ENCODE measurements at places on chromosomes 7 and 10.

GRCh38 chr10:100684688-100685235, 60.6 kb upstream of the PAX2 start:
- DNase-seq, result no peak

DNA sequence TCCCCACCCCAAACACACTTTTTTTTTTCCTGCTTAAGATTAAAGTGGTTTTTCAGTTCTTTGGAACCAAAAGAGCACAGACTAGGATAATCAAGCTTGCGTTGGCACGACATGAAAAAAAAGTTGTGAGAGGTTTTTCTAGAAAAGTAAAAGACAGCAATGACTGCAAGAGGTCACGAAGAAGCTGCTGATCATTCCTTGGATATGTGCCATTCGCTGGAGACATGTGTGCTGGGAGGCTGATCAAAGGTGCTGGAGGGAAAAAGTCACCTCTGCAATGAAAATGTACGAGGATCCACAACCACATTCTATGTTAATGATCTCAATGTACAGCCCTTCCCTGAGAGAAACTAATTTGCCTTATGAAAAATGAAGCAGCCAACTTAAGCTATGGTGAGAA, 5.4 kb downstream of the AKR1B1 start:
- DNase-seq, result no peak

GRCh38 chr7:3283130-3283704, 17.8 kb upstream of the SDK1 start:
- DNase-seq, result no peak

DNA sequence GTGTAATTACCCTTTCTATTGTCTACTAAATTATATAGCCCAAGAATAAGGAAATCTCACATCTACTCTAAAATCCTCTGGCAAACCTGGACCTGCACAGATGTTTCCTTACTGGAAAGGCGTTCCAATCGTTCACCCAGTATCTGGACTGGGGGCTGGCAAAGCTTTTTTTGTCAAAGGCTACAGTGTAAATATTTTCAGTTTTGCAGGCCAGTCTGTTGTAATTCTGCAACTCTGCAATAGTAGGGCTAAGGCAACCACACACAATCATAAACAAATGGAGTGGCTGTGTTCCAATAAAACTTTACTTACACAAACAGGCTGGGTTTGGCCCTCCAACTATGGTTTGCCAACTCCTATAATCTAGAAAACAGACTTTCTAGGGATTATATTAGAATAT, 56.2 kb downstream of the GLI3 start:
- no peak for DNase-seq

- no peak for DNase-seq
These were observed 83.6 kb downstream of the FAM53B start for GRCh38 chr10:124660404-124661125.

DNA sequence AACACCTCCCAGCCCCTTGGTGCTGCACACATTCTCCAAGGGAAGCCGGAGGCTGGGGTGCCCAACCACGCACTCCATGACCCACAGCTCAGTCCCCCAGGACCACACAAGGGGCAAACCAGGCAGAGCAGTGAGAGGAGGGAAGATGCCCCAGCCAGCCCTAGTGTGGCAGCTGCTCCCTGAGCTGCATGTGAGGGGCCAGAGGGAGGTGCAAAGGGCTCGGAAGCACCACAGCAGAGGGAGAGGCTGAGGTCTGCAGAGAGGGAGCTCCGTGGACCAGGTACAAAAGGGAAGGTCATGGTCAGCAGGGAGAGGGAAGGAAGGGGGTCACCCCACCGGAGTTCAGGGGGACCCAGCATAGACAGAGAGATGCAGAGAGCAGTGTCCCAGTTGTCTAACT, 1.5 kb upstream of the CALML5 start:
- no peak for DNase-seq

DNA sequence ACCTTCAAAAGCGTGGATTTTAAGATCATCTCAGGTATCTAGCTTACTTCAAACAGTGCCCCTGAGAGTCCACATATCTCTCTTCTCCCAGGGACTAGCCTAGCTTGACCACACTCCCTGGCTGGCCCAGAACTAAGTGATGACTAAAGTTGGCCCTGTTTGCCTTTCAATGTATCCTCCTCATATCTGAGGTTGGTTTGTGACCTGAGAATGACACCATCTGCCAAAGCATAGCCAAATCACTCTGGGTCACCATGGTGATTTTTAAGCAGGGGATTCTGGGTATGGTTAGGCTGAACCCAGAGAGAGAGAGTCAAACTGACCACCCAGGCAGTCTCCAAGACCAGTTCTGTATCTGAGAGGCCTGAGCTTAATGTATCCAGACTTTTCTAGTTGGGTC, 16.2 kb downstream of the CNNM1 start:
- DNase-seq, result no peak

- DNase-seq, result no peak
These were observed 176.2 kb downstream of the PRKAG2 start for GRCh38 chr7:151700586-151701165.

- DNase-seq, result peak; percentile 81
These were observed 183.0 kb downstream of the RAPGEF5 start for GRCh38 chr7:22173685-22174573.

- DNase-seq, result peak; percentile 72
These were observed 18.7 kb downstream of the TAS2R40 start for GRCh38 chr7:143240291-143241168.

DNA sequence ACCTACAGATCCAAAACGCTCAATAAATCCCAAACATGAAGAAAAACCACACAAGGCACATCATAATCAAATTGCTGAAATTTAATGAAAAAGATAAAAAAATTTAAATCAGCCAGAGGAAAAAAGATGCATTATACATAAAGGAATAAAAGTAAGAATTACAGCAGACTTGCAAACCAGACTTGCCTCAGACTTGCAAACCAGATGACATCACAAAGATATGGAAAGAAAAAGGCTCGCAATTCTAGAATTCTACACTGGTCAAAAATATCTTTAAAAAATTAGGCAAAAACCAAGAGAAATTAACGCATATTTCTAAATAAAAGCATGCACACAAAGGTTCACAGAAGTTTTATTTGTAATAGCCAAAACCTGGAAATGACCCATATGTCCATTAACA, 188.0 kb upstream of the NAMPT start:
- DNase-seq, result no peak

DNA sequence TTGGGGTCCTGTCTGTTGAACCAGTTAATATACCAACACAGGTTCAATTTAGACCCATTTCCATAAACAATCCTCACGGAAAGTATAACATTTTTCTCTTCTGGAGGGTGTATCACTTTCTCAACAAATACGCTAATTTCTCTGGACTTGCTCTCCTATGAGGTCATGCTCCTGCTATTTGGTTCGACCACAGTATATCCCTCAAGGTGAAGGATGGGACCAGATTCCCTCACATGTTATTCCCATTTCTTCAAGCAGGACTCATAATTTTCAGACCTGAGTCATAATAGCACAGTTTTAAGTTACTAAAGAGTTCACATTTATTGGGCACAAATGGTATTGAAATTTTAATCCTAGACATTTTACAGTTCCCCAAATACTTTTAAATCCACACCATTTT, 57.2 kb downstream of the ADAM12 start:
- no peak for DNase-seq

DNA sequence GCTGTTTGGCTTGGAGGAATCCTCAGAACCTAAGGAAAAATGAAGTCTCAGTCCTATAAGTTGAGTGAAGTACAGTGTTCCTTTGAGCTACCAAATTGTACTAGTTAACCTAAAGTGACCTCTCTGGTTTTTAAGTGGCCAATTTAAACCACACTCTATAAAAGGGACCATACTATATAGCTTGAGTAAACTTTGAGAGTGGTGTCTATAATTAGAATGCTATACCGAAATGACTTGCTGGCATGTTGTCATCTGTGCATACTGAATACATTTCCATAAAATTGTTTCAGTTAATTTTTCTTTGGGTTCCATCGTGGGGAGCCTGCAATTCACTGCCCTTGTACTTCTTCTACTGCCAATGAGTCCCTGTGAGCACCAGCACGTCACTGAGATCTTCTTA, 151.1 kb downstream of the DKK1 start:
- no peak for DNase-seq

DNA sequence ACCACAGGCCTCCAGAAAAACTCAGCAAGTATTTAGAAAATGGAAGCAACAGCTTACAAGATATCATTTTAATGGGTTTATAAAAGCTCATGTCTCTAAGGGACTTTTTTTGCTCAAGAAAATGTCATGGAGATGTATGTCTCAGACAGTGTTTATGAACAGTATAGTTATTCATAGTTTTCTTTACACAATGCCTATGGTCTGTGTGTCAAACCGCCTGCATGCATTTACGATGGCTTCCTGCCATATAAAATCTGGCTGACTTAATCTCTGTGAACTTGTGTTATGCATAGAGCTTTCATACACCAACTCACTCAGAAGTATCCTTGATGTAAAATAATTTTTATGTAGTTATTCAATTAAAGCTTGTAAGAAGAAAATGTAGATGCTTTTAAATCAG, 1314.2 kb upstream of the LRRTM3 start:
- DNase-seq, result no peak

- no peak for DNase-seq
These were observed 547.1 kb upstream of the ANKRD30A start for GRCh38 chr10:36578306-36578705.

DNA sequence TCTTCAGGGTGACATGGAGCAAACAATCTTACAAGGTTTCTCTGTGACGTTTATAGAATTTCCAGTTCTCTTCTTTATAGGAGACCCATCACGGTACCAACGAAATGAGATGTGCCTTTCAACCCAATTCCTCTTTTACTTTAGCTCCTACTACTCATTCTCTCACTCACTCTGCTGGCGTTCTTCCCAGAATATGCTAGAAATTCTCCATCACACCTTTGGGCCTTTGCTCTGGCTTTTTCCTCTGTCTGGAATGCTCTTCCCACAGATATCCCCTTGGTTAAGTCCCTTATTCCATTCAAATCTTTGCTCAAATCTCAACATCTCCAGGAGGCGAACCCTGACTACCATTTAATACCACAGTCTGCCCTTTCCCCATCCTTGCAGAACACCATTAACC, 39.0 kb downstream of the SEMA3C start:
- DNase-seq, result no peak

- no peak for DNase-seq
These were observed 55.9 kb downstream of the SHH start for GRCh38 chr7:155756322-155756721.

GRCh38 chr10:4820804-4821401, 5.1 kb upstream of the AKR1E2 start:
- no peak for DNase-seq

GRCh38 chr7:158564663-158565035, 23.0 kb downstream of the PTPRN2 start:
- no peak for DNase-seq

DNA sequence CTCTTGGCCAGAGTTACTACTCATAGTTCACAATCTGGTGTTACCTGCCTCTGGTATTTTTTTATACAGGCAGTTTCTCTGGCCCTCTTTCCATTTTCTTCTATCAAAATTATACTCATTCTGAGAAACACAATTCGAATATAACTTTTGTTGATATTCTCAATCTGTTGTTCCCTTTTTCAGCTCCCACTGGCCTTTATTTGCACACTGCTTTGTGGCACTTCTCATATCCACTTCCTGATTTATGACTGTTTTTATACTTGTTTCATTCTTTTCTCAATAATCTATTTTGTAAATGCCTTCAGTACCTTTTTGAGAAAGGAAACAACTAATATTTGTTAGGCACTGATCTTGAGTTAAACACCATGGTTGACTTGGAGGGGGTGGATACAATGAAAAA, 93.8 kb upstream of the HDAC9 start:
- DNase-seq, result no peak

DNA sequence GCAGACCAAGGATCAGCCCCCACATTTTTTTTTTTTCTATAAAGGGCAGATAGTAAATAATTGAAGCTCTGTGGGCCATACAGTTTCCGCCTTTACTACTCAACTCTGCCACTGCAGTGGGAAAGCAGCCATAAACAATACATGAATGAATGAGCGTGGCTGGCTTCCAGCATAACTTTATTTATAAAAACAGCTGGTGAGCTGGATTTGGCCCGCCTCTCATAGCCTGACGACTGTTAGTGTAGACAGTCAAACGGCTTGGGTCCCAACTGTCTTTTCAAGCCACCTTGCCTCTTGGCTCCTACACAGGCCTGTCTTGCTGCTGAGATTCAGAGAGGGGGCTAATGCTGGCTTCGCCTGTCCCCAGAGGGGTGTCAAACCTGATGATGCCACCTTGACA, 169.8 kb upstream of the GPR26 start:
- no peak for DNase-seq

- no peak for DNase-seq
These were observed 46.8 kb downstream of the NRAP start for GRCh38 chr10:113617086-113617485.

- DNase-seq, result no peak
These were observed 988 bp upstream of the EN2 start for GRCh38 chr7:155456738-155457543.

- DNase-seq, result no peak
These were observed 834.2 kb downstream of the LRMDA start for GRCh38 chr10:76265441-76266113.

DNA sequence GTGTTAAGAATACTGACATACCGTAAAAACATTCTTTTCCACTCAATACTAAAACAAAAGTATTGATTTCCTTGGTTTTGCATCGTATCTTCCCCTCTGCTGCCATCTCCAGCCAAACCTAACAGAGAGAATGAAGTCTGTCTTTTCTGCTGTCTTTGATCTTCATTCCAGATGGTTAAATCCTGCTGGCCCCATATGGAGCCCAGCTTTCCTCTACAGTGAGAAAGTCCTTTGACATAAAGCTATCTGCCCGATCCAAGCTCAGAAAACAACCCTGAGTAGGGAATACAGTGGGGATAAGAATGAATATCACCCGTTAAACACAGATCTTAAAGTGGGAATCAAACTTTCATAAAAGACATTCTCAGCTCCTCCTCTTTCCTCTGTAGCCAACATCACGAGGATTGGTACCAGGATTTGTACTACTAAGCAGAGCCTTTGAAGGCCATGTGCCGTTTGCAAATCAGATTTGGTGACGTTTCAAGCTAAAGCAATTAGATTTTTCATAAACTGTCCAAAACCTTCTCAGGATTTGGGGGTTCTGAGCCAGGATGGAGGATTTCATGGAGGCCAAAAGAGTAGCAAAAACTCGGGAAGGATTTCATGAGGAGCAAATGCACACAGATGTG, 30.8 kb upstream of the GPAM start:
- DNase-seq, result no peak

DNA sequence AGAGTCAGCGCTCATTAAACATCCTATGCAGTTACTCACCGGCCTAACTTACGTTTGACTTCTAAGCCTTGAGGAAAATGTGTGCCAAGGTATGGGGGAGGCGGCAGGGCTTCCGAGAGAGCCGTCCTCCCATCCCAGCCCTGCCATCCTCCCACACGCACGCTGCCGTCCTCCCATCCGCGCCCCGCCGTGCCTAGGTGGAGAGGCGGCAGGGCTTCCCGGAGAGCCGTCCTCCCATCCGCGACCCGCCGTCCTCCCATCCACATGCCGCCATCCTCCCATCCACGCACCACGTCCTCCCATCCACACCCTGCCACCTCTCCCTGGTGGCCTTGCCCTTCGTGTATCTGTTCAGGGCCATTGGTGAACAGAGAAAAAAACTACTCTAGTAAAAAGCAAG, 162.7 kb downstream of the PRKAG2 start:
- no peak for DNase-seq

GRCh38 chr10:71534568-71535194, 138.0 kb downstream of the CDH23 start:
- DNase-seq, result no peak

Measured in DND-41 (cell line).